Cerebellum (tissue), 4 donors: ENCODE measurements at places on chromosomes 3 and 15. TPM values are rescaled to one million over a fixed set of nuclear protein-coding genes. Genes with fewer than 3 reads are reported as not detected.

DNA sequence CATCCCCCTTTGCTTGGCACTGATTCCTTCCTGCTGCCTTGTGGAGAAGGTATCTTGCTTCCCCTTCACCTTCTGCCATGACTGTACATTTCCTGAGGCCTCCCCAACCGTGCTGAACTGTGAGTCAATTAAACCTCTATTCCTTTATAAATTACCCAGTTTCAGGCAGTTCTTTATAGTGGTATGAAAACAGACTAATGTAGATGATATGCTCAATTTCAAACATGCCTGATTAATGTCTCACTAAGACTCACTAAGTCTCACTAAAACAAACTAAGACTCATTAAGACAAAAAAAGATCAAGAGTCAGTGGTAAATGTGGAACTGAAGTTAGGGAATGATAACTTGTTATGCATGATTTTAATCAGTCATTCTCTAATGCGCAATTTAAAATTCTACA is 606.6 kb downstream of the RBMS3 start:
- DNase-seq: no peak

GRCh38 chr15:101048176-101048575 is 129.0 kb downstream of the LRRK1 start:
- DNase-seq: no peak

DNA sequence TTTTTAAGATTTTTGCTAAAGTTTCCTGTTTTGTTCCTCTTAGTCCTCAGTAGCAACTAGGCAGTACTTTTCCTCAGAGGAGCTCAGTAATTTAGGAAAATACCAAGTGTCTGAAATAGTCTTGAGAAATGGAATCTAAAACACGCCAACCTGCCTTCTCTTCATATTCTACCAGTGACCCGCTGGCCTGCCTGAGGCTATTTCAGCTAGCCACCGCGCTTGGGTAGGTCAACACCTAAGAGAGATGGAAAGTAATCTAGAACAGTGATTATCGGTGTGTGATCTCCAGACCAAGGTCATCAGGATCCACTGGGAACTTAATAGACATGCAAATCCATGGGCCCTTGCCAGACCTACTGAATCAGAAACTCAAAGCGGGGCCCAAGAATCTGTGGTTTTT is 7.5 kb downstream of the LCTL start:
- DNase-seq: no peak

ZNF35 gene
- total RNA-seq: 22.9 TPM

- no peak for DNase-seq
Observed at GRCh38 chr3:90032980-90033641, 925.7 kb downstream of the EPHA3 start.

DNA sequence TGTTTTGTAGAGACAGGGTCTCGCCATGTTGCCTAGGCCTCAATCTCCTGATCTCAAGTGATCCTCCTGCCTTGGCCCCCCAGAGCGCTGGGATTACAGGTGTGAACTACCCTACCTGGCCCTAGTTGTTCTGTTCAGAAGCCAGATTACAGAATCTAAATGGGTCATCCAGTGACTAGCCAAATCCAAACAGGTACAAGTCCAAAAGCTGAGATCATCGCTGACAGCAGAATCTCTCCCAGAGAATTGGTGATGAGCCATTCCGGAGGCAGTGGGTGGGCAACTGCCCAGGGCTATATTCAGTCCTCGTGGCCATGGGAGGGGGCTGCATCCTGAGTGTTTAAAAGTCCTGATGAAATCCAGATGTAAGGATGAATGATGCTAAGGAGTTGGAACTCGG is 47.5 kb upstream of the SEMA4B start:
- DNase-seq: peak; percentile 42

DNA sequence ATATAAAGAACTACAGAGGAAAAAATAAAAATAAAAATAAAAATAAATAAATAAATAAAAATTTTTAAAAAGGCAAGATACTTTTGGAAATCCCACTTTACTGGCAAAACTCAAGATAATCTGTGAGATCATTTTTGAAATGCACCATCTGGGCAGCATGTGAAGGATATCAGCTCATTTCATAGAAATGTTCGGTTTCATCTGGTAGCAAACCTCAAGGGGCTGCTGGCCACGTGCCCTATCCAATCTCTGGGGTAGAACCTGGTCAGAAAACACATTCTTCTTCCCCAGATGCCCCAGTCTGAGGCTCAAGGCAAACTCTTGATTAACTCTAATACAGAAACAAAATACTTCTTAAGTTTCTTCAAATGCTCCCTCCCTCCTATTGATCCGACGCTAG is 166.0 kb downstream of the FMN1 start:
- DNase-seq: no peak

MFAP1 gene
- 16.4 TPM for total RNA-seq
